Bronchial epithelial cell (primary cell): ENCODE measurements at places on chromosomes 7 and 10.

- DNase-seq = no peak
These were observed 123.8 kb downstream of the HDAC9 start for GRCh38 chr7:18619311-18619710.

- no peak for DNase-seq
These were observed 20.2 kb downstream of the SGCE start for GRCh38 chr7:94635687-94636086.

- peak; percentile 93 for DNase-seq
These were observed 151.3 kb downstream of the HGF start for GRCh38 chr7:81618396-81619014.

- DNase-seq = no peak
These were observed 58.5 kb upstream of the PIK3CG start for GRCh38 chr7:106806556-106806955.

- DNase-seq = no peak
These were observed 81.0 kb upstream of the KMT2E start for GRCh38 chr7:104933022-104933421.

GRCh38 chr10:6059506-6059905, 2.7 kb downstream of the IL2RA start:
- DNase-seq = no peak

DNA sequence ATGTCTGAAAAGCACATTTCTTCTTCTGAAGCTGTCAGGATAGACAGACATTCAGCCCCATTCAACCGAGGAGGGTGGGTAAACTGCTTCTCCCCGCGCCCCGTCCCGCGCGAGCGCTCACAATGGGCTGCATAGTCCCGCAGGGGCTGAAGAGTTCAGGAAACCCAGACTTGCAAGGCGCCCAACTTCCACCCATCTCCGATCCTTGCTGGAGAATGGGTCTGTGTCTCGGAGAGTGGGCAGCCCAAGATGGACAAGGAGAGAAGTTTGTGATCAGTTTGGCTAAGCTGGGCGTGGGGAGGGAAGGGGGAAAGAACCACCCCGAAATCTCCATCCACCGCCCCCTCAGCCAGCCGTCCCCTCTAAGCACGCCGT, 686 bp downstream of the AASS start:
- no peak for DNase-seq

DNA sequence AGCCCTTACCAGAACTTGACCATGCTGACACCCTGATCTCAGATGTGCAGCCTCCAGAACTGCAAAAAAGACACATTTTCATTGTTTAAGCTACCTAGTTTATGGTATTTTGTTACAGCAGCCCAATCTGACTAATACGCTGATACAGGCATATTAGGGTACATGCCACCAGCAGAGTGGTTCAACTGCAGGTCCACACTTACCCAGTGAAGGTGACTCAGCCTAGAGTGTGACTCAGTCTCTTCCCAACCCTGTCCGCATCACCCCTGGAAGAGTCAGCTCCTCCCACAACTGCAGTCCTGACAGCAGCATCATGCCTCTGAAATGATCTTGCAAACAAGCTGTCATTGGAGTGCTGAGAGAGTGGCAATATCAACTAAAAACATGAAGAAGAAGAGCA, 30.8 kb upstream of the GOT1 start:
- DNase-seq = peak; percentile 93

DNA sequence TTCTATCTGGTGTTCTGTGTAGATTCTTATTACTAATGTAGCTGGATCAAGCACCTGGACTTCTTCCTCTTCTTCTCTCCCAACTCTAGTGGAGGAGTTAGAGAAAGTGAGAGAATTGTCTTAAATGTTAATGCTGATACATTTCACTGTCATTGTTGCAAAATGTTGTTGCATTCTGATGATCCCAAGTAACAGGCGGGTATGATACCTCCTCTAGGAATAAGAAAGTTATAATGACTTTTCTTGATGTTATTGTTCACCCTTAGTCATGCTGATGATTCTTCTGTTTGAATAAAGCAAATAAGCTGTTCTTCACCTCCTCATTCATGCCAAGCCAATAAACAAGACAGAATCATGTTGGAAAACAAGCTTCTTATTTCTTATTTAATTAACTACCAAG, 9.1 kb downstream of the CHRM2 start:
- peak; percentile 7 for DNase-seq

- DNase-seq = no peak
These were observed 72.4 kb downstream of the CADPS2 start for GRCh38 chr7:122813845-122814244.

DNA sequence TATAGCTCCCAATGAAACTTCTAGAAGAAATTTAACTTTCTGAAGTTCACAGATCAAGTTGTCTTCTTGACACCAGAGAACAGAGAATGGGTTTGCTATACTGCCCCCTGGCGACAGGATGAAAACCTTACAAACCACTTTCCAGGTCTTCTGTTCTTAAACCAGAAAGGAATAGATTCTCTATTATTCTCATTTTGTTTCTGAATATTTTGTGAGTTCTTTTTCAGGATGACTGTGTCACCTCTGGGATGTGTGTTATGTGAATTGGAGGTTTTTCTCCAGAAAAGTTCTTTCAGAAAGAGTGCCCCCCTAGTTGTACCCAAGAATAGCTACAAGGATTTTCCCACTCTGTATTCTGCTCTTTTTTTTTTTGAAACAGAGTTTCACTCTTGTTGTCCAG, 6.3 kb downstream of the IFT22 start:
- peak; percentile 42 for DNase-seq

- no peak for DNase-seq
These were observed 312.3 kb upstream of the ZNF32 start for GRCh38 chr10:43960981-43961380.

GRCh38 chr7:128003167-128003566, 28.1 kb downstream of the LRRC4 start:
- no peak for DNase-seq

GRCh38 chr7:11450281-11450680, 381.7 kb downstream of the THSD7A start:
- peak; percentile 17 for DNase-seq

GRCh38 chr10:117788911-117789310, 246.4 kb downstream of the EMX2 start:
- DNase-seq = no peak

DNA sequence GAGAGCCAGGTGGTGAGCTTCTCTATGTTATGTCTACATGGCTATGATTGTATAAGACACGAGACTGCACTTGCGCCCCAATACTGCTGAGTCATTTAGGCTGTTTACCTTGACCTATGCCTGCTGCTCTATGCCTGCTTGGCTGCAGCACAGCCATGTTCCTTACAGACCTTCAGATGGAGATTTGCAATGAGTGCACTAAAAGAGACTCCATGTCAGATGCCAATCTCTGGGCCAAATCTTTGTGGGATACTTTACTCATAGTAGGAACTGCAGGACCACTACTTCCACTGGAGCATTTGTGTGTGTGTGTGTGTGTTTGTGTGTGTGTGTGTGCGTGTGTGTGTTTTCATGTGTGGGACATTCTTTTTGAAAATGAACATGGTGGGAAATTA, 50.0 kb upstream of the KMT2E start:
- peak; percentile 93 for DNase-seq

GRCh38 chr7:144720149-144720548, 115.7 kb downstream of the TPK1 start:
- DNase-seq = peak; percentile 85

GRCh38 chr7:94898340-94898739, 9.1 kb upstream of the PPP1R9A start:
- DNase-seq = no peak

DNA sequence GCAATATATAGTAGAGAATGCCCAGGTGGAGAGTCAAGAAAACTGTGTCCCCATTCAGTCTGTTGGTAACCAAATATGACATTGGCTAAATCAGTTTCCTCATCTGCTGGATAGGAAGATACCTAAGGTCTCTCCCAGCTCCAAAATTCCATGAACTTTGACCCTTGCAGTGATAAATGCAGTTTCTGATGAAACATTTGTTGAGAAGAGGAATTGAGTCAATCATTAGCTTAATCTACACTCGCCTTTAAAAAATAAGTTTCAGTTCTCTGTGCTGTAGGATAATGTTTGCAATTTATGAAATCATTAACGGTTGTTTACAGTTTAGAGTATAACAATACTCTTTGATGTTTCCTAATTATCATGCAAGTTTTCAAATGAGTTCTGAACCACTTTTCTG, 38.0 kb upstream of the SLC25A13 start:
- no peak for DNase-seq

- peak; percentile 69 for DNase-seq
These were observed 24.9 kb downstream of the SAMD9 start for GRCh38 chr7:93092757-93093370.

- peak; percentile 40 for DNase-seq
These were observed 12.7 kb upstream of the FOXL3 start for GRCh38 chr7:277228-277627.

DNA sequence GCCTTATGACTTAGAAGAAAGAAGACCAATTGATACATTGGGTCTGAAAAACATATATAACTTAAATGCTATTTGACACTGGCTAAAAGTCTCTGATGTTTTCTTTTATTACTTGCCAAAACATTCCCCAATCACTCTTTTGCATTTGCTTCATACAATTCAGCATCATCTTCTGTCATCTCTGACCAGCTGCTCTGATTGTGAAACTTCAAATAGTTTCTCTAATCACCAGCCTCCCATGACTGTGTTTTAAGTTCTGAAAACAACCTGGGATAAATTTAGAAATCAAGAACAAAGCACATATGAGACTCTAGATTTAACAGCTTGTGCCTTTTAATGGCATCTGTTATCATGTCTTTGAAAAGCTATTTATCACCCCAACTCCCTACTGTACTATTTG, 208.4 kb upstream of the KCND2 start:
- DNase-seq = peak; percentile 45

GRCh38 chr10:99981581-99982199, 28.1 kb downstream of the DNMBP start:
- no peak for DNase-seq

DNA sequence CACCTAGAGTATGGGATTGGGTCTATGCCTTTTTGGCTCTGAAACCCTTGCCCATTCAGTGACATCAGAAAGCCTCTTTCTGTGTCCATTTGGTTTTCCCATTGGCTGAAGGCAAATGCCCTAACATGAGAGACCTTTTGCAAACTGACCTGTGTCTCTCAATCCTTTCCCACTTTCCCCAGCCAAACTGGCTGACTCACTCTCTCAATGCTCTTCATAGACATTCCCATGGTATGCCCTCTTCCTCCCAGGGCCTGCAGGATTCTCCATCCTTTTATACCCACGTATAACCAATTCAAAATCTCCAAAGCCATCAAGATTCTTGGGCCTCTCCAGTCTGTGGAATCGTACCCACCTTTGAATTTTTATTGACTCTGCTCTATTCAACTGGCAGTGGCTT, 563.3 kb downstream of the GATA3 start:
- DNase-seq = peak; percentile 43

DNA sequence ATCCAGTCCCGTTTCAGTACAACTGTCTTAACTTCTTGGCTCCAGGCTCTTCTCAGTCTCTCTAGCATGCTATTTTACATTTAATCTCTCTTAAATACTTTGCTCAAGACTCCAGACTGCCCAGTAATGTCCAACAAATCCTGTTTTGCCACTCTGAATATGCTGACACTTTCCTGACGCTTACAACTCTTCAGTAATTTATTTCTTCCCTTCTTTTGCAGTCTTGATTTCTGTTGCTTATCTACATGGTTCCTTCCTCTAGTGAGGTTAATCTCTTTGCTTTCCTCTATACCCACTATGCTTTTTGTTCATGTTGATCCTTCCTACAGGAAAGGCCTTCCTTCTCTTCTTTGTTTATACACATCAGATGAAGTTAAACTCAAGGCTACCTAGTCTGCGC, 23.7 kb downstream of the UMAD1 start:
- no peak for DNase-seq

DNA sequence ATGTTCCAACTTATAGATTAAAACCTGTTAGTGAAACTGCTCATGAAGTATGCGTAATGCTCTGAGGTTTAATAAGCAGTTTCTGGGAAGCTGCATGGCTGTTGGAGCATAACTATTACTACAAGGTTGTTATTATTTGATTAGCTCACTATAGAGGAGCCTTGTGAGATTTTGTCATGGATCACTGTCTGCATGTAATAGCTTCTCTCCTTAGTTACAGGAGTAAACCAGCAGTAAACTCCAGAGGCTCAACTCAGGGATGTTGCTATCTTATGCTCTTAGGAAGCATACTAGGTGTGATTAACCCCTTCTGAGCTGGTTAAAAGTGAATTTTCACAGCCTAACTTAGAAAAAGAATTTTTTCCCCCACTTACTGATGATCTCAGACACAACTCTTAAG, 63.6 kb upstream of the IFRD1 start:
- DNase-seq = no peak

- no peak for DNase-seq
These were observed 252.8 kb downstream of the ZMYND11 start for GRCh38 chr10:387909-388660.

- no peak for DNase-seq
These were observed 1264.1 kb upstream of the AUTS2 start for GRCh38 chr7:68334216-68334615.

DNA sequence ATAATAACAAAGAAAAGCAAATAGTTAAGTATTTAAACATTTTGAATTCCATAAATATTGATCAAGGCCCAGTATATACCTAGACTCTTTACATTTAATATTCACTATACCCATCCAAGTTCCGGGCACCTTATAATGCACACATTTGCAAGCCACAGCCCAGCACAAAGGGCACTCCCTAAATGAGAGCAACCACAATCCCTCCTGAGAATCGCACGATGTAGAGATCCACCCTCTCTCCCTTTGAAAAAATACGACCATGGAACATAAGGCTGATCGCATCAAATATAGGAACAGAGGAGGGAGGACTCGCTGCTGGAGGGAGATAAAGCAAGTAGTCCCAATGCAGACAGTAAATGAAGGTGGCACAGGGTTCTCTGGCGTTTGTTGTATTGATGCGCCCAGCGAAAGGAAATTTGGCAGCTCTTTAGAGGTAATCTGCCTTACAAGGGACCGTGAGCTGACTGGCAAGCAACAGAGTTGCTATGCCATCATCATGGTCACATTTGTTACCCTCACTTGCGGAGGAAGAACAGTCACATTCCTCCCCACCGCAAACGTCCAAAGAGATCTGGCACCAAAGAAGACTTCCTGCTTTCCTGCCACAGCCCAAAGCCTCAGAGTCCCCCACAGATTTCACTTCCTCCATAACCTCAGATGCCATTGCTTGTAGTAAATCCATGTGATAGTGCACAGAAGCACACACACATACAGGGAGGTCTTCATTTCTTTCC, 16.1 kb upstream of the TAS2R40 start:
- no peak for DNase-seq

GRCh38 chr7:142797391-142798377, 26.9 kb downstream of the PRSS2 start:
- DNase-seq = no peak

GRCh38 chr7:16028636-16029035, 342.2 kb upstream of the MEOX2 start:
- DNase-seq = no peak

GRCh38 chr10:32120147-32120546, 63.9 kb upstream of the KIF5B start:
- no peak for DNase-seq

- no peak for DNase-seq
These were observed 49.1 kb downstream of the SYPL1 start for GRCh38 chr7:106063024-106063423.

- no peak for DNase-seq
These were observed 284.3 kb downstream of the SKAP2 start for GRCh38 chr7:26580064-26580591.
